ENCODE measurements at places on chromosomes 7 and 10. TPM values are rescaled to one million over a fixed set of nuclear protein-coding genes. Genes with fewer than 3 reads are reported as not detected.

Gene HOGA1
- total RNA-seq: not detected

Gene CARD11
- total RNA-seq: 1.4 TPM

Gene GPER1
- total RNA-seq: 0.59 TPM

DNA sequence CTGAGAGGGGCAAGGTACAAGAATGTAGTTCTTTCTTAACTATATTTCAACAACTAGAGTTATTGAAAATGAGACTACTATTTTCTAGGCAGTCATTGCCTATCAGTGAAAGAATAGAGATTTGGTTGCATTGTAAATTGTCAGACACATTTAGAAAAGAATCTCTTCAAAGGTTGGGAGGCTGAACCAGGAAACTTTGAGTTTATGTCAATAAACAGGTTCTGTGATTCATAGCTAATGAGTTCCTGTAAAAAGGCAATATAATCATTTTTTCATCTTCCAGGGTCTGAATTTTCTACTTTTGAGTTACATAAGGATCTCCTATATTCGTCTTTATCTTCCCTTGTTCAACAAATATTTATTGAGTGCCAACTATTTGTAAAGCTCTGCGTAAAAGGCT is 47.1 kb downstream of the MAGI2 start:
- DNase-seq: no peak
- H3K4me3 ChIP-seq: no peak overlapping the region
- H3K27me3 ChIP-seq: no peaks in the 10 kb centered on the region
- H3K27ac ChIP-seq: no peak overlapping the region
- no peaks in the 10 kb centered on the region for H3K4me1 ChIP-seq
- H3K36me3 ChIP-seq: no peaks in the 10 kb centered on the region

- no peak for DNase-seq
- no peak overlapping the region for H3K27ac ChIP-seq
- H3K36me3 ChIP-seq: no peaks in the 10 kb centered on the region
- no peaks in the 10 kb centered on the region for H3K27me3 ChIP-seq
Observed at GRCh38 chr7:54879776-54880175, 120.8 kb upstream of the SEC61G start.

DNA sequence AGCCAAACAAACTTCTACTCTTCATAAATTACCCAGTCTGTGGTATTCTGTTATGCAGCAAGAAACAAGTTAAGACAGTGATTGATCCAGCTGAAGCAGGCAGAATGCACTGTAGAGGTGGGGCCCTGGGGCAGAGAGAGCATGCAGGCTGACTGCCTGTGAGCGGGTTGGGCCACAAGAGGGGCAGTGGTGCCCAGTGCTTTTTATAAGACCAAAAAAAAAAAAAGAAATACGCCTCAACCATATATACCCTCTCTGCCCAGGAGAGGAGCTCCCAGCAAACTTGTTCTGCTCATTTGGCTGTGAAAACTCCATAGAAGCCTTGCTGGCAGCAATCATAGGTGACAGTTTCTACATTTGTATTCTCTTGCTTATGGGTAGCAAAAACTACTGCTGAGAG is 104.7 kb downstream of the SORBS1 start:
- peaks cover 2% of the 10 kb centered on the region for H3K27me3 ChIP-seq
- no peak for DNase-seq
- no peaks in the 10 kb centered on the region for H3K36me3 ChIP-seq
- H3K4me1 ChIP-seq: peaks cover 38% of the 10 kb centered on the region

Data from glutamatergic neuron (in vitro differentiated cells).